ENCODE measurements at places on chromosomes 4 and X. TPM values are rescaled to one million over a fixed set of nuclear protein-coding genes. Genes with fewer than 3 reads are reported as not detected.
A peak's percentile ranks its signal among the peaks of the same experiment; 100 is the strongest.

GRCh38 chrX:1164322-1165288 lies 47.8 kb downstream of the CRLF2 start:
- H3K4me3 ChIP-seq, result no peak overlapping the region
- no peaks in the 10 kb centered on the region for H3K4me1 ChIP-seq
- peaks cover 31% of the 10 kb centered on the region for H3K27me3 ChIP-seq
- H3K36me3 ChIP-seq, result no peaks in the 10 kb centered on the region
- DNase-seq, result no peak

- H3K4me3 ChIP-seq, result no peak overlapping the region
- H3K4me1 ChIP-seq, result no peaks in the 10 kb centered on the region
- no peak overlapping the region for H3K27ac ChIP-seq
Observed at GRCh38 chrX:78455901-78456300, 128.5 kb upstream of the CYSLTR1 start.

GRCh38 chrX:104913348-104913747 lies 307.1 kb downstream of the TEX13A start:
- no peaks in the 10 kb centered on the region for H3K4me1 ChIP-seq
- no peaks in the 10 kb centered on the region for H3K36me3 ChIP-seq
- no peaks in the 10 kb centered on the region for H3K27me3 ChIP-seq
- DNase-seq, result no peak

DNA sequence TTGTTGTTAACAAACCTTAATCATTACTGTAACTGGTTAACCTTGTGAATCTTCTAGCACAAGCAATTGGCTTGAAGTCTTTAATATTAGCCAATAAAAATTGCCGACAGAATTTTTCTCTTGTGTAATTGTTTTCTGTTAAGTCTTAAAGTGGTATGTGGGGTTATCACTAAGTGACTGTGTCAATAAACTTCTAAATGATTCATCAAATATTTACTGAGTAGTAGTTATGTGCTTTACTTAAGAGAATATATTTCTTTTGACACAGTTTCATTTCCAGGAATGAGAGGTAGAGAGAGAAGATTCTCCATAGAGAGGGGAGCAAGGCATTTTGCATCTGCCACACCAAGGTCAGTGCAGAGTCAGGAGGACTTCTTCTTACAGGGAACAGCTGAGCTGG lies 2361.6 kb upstream of the AGA start:
- DNase-seq, result no peak
- H3K27ac ChIP-seq, result no peak overlapping the region
- no peaks in the 10 kb centered on the region for H3K36me3 ChIP-seq
- no peak overlapping the region for H3K4me3 ChIP-seq

GRCh38 chr4:165426823-165427222 lies 48.0 kb downstream of the CPE start:
- H3K27ac ChIP-seq, result peak overlapping the region; percentile 45
- H3K4me1 ChIP-seq, result no peaks in the 10 kb centered on the region
- DNase-seq, result no peak
- no peak overlapping the region for H3K4me3 ChIP-seq
- no peaks in the 10 kb centered on the region for H3K27me3 ChIP-seq
- no peaks in the 10 kb centered on the region for H3K36me3 ChIP-seq

DNA sequence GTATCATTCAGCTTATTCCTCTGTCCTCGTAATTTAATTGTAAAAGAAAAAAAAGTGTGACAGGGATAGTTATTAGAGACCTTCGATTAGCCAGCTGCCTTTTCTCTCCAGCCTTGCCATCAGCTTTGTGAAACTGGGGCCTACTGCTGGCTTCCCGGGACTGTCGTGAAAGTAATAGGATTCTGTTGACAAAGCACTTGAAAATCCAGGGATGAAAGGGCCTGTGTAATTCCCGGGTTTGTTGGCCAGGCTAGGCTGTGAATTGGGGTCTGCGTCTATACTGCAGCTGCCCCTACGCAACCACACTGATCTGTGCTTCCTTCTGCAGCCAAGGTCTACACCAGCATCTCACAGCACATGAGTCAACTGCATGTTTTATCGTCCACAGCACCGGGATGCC lies 120.4 kb upstream of the SCML1 start:
- H3K27ac ChIP-seq, result no peak overlapping the region
- H3K36me3 ChIP-seq, result no peaks in the 10 kb centered on the region
- no peak overlapping the region for H3K4me3 ChIP-seq
- no peaks in the 10 kb centered on the region for H3K4me1 ChIP-seq
- no peak for DNase-seq

GRCh38 chrX:68254738-68255645 lies 178.3 kb downstream of the OPHN1 start:
- H3K27me3 ChIP-seq, result no peaks in the 10 kb centered on the region
- no peaks in the 10 kb centered on the region for H3K36me3 ChIP-seq

GRCh38 chr4:98193459-98194105 lies 50.3 kb upstream of the STPG2 start:
- H3K27me3 ChIP-seq, result no peaks in the 10 kb centered on the region
- no peak overlapping the region for H3K4me3 ChIP-seq
- no peak overlapping the region for H3K27ac ChIP-seq
- DNase-seq, result no peak
- no peaks in the 10 kb centered on the region for H3K4me1 ChIP-seq
- no peaks in the 10 kb centered on the region for H3K36me3 ChIP-seq

- H3K4me1 ChIP-seq, result no peaks in the 10 kb centered on the region
- H3K36me3 ChIP-seq, result no peaks in the 10 kb centered on the region
- no peak for DNase-seq
- no peaks in the 10 kb centered on the region for H3K27me3 ChIP-seq
Observed at GRCh38 chrX:122252454-122252853, 931.6 kb upstream of the GRIA3 start.

GRCh38 chr4:168475745-168476144 lies 4.5 kb downstream of the DDX60L start:
- H3K36me3 ChIP-seq, result peaks cover 17% of the 10 kb centered on the region
- H3K27me3 ChIP-seq, result no peaks in the 10 kb centered on the region
- H3K4me3 ChIP-seq, result no peak overlapping the region
- DNase-seq, result no peak
- peaks cover 47% of the 10 kb centered on the region for H3K4me1 ChIP-seq

DNA sequence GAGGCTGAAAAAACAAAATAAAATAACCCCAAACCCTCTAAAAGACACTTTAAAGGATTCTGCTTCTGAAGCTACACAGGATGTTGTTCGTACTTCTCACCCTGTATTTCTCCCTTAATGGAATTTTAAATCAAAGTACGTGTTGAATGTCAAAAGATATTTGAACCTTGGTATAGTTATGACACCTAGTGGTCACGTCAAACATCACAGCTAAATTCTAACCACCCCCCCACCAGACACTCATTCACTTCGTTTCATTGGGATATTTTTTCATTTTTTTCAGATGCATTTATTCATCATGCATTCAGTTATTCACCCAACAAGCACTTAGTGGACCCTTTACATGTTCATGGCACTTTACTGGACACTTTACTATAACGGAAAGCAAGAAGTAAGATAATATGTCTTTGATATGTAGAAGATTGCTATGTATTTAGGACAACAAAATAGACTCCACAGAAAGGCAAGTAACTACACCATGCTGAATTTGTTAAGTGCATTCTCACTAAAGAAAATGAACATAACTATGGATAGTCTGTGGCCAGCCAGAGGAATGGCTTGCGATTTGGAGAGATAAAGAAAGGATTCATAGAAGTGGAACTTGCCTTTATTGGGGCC lies 62.5 kb upstream of the GPR174 start:
- no peaks in the 10 kb centered on the region for H3K36me3 ChIP-seq
- H3K27ac ChIP-seq, result no peak overlapping the region
- DNase-seq, result no peak
- no peaks in the 10 kb centered on the region for H3K27me3 ChIP-seq
- H3K4me3 ChIP-seq, result no peak overlapping the region

Gene BST1
- total RNA-seq, result 2.7 TPM

GRCh38 chr4:43776371-43776770 lies 672.2 kb downstream of the KCTD8 start:
- H3K27me3 ChIP-seq, result no peaks in the 10 kb centered on the region
- H3K27ac ChIP-seq, result no peak overlapping the region
- no peak overlapping the region for H3K4me3 ChIP-seq

Gene MAPK10
- 4.0 TPM for total RNA-seq

Gene RHOXF1
- total RNA-seq, result not detected

Gene RXFP1
- total RNA-seq, result not detected
